CD4-positive, alpha-beta memory T cell (primary cell): ENCODE measurements at places on chromosomes 2 and 18.

GRCh38 chr2:25479761-25480160, 138.0 kb upstream of the DNMT3A start:
- DNase-seq = no peak
- no peaks in the 10 kb centered on the region for H3K36me3 ChIP-seq
- no peak overlapping the region for H3K27ac ChIP-seq
- no peaks in the 10 kb centered on the region for H3K4me1 ChIP-seq
- H3K27me3 ChIP-seq = no peaks in the 10 kb centered on the region
- H3K4me3 ChIP-seq = no peak overlapping the region

- H3K27ac ChIP-seq = no peak overlapping the region
- H3K36me3 ChIP-seq = no peaks in the 10 kb centered on the region
- DNase-seq = no peak
These were observed 1530.9 kb upstream of the LRRTM1 start for GRCh38 chr2:81835321-81836000.

- no peaks in the 10 kb centered on the region for H3K36me3 ChIP-seq
- H3K27ac ChIP-seq = no peak overlapping the region
- H3K4me1 ChIP-seq = no peaks in the 10 kb centered on the region
- no peak overlapping the region for H3K4me3 ChIP-seq
These were observed 146.2 kb upstream of the OSR1 start for GRCh38 chr2:19504400-19505198.

GRCh38 chr2:227612546-227613271, 1.9 kb downstream of the SCYGR3 start:
- H3K36me3 ChIP-seq = no peaks in the 10 kb centered on the region
- H3K27me3 ChIP-seq = no peaks in the 10 kb centered on the region
- H3K4me3 ChIP-seq = no peak overlapping the region
- peaks cover 7% of the 10 kb centered on the region for H3K4me1 ChIP-seq

GRCh38 chr2:211846036-211846400, 692.6 kb downstream of the ERBB4 start:
- H3K4me3 ChIP-seq = no peak overlapping the region
- no peaks in the 10 kb centered on the region for H3K4me1 ChIP-seq
- no peak overlapping the region for H3K27ac ChIP-seq
- no peaks in the 10 kb centered on the region for H3K27me3 ChIP-seq
- no peaks in the 10 kb centered on the region for H3K36me3 ChIP-seq

DNA sequence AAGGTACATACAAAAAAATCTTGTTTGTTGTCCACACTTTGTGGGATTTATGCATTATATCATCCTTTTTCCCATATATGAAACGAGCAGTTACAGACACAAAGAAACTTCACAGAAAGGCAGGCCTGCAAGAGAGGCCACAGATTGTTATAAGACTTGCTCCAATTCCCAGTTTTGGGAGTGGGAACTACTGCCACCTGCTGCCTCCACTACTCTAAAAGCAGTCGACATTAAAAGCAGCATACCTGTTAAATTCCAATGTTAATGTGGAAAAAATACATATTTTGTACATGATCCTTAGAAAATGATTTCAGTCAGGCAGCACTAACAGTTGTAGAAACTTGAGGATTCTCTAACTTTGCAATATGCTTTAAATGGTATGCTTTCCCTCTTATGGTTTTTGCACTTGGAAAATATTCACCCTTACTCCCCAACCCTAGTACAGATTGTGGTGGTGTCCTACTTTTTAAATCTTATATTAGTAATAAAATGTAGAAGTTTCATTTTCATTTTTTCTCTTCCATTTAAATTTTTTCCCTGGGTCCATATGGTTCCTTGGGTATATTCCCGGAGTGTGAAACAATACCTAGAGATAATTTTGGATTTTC, 37.9 kb downstream of the SLC38A11 start:
- DNase-seq = no peak
- H3K4me1 ChIP-seq = no peaks in the 10 kb centered on the region
- no peak overlapping the region for H3K4me3 ChIP-seq
- no peak overlapping the region for H3K27ac ChIP-seq
- H3K36me3 ChIP-seq = no peaks in the 10 kb centered on the region
- no peaks in the 10 kb centered on the region for H3K27me3 ChIP-seq

DNA sequence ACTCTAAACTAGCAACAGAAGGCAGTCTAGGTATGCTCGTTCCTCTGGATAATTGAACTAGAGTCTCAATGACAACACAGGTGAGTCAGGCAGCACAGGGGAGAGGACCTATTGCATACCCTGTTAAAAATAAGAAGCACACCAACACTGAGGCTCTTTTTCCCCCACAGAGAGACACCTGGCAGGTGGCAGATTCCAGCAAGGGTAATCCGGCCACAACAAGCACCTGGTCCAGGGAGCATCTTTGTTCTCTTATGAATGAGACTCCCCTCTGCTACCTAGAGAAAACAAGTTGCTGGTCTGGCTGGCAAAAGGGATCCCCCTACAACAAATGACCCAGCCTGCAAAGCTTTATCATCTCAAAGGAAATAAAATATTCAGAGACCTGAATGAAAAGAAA, 508.9 kb upstream of the POU3F3 start:
- DNase-seq = no peak
- H3K4me3 ChIP-seq = no peak overlapping the region
- H3K4me1 ChIP-seq = no peaks in the 10 kb centered on the region
- no peak overlapping the region for H3K27ac ChIP-seq
- H3K27me3 ChIP-seq = no peaks in the 10 kb centered on the region

DNA sequence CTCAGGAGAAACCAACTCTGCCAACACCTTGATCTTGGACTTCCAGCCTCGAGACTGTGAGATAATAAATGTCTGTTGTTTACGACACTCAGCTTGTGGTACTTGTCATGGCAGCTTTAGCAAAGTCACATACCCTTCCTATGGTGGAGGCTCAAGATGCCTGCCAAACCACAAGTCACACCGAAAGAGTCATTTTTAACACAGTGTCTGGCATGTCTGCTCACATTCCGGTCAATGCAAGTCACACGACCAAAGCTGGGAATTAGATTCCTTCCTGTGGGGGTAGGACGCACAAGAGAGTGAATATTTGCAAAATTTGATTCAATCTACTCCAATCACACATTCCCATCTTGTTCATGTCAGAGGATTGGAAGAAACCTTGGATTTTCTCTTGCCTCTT, 24.6 kb downstream of the KCNE4 start:
- H3K4me3 ChIP-seq = no peak overlapping the region
- H3K4me1 ChIP-seq = no peaks in the 10 kb centered on the region
- DNase-seq = no peak

GRCh38 chr2:41283079-41283775, 764.6 kb upstream of the PKDCC start:
- no peaks in the 10 kb centered on the region for H3K36me3 ChIP-seq
- no peaks in the 10 kb centered on the region for H3K4me1 ChIP-seq
- H3K27me3 ChIP-seq = no peaks in the 10 kb centered on the region
- H3K27ac ChIP-seq = no peak overlapping the region
- no peak overlapping the region for H3K4me3 ChIP-seq
- no peak for DNase-seq

DNA sequence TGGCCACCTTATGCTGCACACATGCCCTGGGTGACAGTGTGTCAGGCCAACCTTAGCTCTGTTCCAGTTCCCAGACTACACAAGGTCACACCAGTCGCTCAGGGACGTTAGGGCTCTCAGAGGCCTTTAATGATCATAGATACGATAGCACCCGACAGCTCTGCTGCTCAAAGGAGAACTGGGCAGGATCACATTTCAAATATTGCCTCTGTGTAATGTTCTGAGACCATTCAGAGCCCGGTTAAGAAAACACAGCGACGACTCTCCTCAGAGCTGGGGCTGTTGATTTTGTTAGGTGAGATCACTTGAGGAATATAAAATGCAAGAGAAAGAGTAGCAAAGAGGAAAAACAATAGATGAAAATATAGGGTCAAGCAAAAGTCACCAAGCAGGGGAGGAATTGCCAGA, 166.6 kb upstream of the TANK start:
- no peak for DNase-seq
- H3K27ac ChIP-seq = no peak overlapping the region
- H3K4me1 ChIP-seq = peaks cover 5% of the 10 kb centered on the region
- H3K4me3 ChIP-seq = no peak overlapping the region
- no peaks in the 10 kb centered on the region for H3K27me3 ChIP-seq

DNA sequence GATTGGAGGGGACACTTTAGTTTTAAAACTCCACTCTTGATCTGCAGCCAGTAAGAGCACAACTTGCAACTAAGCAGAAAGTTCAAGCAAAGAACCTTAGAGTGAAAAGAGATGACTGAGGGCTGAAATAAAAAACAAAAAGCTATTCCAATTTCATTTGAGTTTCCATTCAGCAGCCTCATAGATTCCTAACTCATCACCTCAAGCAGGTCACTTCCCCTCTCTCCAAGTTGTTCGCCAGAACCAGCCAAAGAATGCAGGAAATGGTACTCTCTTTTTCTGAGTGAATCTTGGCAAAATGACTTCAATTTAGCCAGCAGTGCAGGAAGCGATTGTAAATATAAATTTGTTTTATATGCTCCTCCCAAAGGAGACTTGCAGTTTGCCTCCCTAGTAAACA, 213.3 kb downstream of the SETBP1 start:
- H3K27ac ChIP-seq = no peak overlapping the region
- no peak for DNase-seq
- no peaks in the 10 kb centered on the region for H3K36me3 ChIP-seq
- H3K4me1 ChIP-seq = peaks cover 5% of the 10 kb centered on the region

DNA sequence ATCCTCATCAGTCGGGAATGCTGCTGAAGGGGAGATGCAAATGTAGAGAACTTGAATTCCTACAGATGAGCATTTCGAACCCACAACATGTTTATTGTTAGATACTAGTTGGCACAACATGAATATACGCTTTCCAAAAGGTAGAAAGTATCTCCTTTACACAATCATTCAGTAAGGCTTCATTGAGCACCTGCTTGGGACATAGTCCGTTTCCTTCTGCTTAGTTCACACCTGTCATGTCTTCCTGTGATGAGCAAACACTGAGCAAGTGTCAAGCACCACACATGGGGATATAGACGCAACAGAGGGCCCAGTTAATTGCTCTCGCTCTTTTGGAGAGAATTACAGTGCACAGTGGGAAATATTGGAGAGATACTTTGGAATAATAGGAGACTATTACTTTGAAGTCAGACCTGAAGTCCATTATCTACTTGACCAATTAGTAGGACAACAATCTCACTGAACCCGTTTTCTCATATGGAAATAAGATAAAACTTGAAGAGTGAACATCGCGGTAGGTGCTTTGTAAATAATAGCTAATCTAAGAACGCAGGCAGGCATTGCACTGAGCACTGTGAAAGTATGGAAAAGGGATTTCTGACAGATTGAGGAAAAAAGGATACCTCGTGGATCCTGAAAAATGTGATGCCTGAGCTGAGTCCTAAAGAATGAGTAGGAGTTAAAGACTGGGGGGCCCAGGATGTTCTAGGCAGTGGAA, 1.2 kb downstream of the CPSF3 start:
- no peaks in the 10 kb centered on the region for H3K27me3 ChIP-seq
- peak overlapping the region; percentile 88 for H3K27ac ChIP-seq
- H3K4me1 ChIP-seq = peaks cover 37% of the 10 kb centered on the region
- H3K36me3 ChIP-seq = peaks cover 2% of the 10 kb centered on the region
- DNase-seq = no peak

DNA sequence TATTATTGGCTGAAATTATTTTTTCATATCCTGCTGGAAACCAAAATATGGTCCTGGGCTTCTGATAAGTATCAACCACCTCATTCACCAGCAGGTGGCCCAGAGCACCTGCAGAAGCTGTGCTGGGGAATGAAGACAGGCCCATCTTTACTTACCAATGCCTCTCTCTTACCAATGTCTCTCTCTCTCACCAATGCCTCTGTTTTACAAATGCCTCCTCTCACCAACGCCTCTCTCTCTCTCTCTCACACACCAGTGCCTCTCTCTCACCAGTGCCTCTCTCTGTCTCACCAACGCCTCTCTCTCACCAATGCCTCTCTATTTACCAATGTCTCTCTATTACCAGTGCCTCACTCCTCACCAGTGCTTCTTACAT, 2.3 kb upstream of the MAL start:
- no peaks in the 10 kb centered on the region for H3K36me3 ChIP-seq
- peak overlapping the region; percentile 27 for H3K27ac ChIP-seq
- H3K4me1 ChIP-seq = peaks cover 50% of the 10 kb centered on the region
- H3K27me3 ChIP-seq = no peaks in the 10 kb centered on the region
- no peak overlapping the region for H3K4me3 ChIP-seq

GRCh38 chr2:221833966-221834365, 261.9 kb upstream of the EPHA4 start:
- H3K27me3 ChIP-seq = no peaks in the 10 kb centered on the region
- H3K36me3 ChIP-seq = no peaks in the 10 kb centered on the region
- no peak overlapping the region for H3K4me3 ChIP-seq
- H3K27ac ChIP-seq = no peak overlapping the region
- H3K4me1 ChIP-seq = no peaks in the 10 kb centered on the region

DNA sequence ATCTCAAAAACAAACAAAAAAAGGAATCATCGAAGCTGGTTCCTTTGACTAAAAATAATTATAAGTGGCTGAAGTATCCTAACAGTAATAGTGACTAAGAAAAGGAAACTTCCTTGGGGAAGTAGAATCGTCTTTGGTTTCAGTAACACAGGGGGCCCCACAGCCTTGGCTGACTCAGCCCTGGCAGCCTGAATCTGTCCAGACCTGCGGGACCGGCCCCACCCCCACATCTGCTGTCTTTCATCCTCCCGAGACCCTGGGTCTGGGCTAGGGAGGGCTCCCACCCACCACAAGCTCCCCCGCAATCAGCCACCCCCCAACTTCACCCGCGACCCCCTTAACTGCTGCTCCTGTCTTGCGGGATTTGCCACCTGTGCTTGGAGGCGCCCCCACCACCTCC, 1452.6 kb upstream of the ACVR2A start:
- H3K4me1 ChIP-seq = no peaks in the 10 kb centered on the region
- no peaks in the 10 kb centered on the region for H3K36me3 ChIP-seq
- DNase-seq = no peak
- H3K27ac ChIP-seq = no peak overlapping the region
- H3K4me3 ChIP-seq = no peak overlapping the region
- H3K27me3 ChIP-seq = no peaks in the 10 kb centered on the region

DNA sequence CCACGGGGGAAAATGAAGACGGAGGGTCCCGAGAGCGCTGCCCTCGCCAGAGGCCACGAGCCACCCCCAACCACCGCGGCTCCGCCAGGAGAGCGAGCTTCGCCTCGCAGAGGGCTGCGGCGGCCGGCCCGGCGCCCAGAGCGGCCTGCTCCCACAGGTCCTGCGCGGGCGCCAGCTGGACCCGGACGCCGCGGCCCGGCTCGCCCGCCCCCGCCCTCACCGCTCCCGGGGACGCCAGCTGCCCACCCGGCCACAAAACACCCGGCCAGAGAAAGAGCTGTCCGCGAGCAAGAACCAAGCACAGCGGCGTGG, 709 bp downstream of the PTPN2 start:
- DNase-seq = no peak
- peak overlapping the region; percentile 54 for H3K4me3 ChIP-seq
- H3K36me3 ChIP-seq = no peaks in the 10 kb centered on the region
- H3K27me3 ChIP-seq = no peaks in the 10 kb centered on the region
- peaks cover 64% of the 10 kb centered on the region for H3K4me1 ChIP-seq

GRCh38 chr18:22314001-22314400, 103.7 kb downstream of the CTAGE1 start:
- no peak for DNase-seq
- no peaks in the 10 kb centered on the region for H3K4me1 ChIP-seq
- no peak overlapping the region for H3K4me3 ChIP-seq
- no peaks in the 10 kb centered on the region for H3K27me3 ChIP-seq

- no peak overlapping the region for H3K27ac ChIP-seq
- H3K4me1 ChIP-seq = no peaks in the 10 kb centered on the region
- DNase-seq = no peak
- H3K36me3 ChIP-seq = no peaks in the 10 kb centered on the region
- no peaks in the 10 kb centered on the region for H3K27me3 ChIP-seq
- H3K4me3 ChIP-seq = no peak overlapping the region
These were observed 28.2 kb downstream of the TMEM182 start for GRCh38 chr2:102790091-102790455.

GRCh38 chr2:203650860-203651613, 55.4 kb upstream of the CD28 start:
- H3K36me3 ChIP-seq = no peaks in the 10 kb centered on the region
- no peak overlapping the region for H3K4me3 ChIP-seq
- no peak overlapping the region for H3K27ac ChIP-seq
